ENCODE measurements at places on chromosomes 12 and 14.

DNA sequence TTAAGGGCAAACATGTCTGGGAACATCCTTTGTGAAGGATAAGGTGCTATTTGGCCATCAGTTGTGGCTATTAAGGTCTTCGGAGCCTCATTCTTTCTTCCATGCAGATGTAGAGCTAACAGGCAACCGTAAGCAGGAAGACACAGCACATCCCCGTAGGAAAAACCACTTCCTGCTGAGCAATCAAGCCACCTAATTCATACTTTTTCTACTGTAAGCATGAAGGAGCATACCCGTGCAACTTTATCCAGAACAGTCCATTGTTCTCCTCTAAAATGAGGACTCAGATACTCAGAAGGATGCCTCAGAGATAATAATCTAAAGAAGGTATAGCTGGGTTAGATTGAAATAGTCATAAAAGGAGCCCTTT lies 232.0 kb downstream of the PPM1H start:
- no peaks in the 10 kb centered on the region for H3K36me3 ChIP-seq
- H3K4me1 ChIP-seq: peaks cover 24% of the 10 kb centered on the region
- peak overlapping the region; percentile 80 for H3K27ac ChIP-seq
- H3K27me3 ChIP-seq: no peaks in the 10 kb centered on the region

DNA sequence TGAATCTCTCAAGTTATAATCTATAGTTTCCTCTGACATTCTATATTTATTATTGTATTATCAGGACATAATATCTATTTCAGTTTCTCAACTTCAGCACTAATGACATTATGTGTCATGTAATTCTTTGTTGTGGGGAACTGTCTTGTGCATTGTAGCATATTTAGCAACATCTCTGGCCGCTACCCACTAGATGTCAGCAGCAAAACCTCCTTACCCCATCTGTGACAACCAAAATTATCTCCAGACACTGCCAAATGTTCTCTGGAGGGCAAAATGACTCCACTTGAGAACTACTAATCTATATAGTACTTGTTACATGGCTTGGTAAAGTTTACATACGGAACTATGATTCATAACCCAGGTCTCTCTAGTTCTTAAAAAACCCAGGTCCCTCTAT lies 110.2 kb downstream of the RASSF9 start:
- no peak for DNase-seq
- H3K4me3 ChIP-seq: no peak overlapping the region
- H3K4me1 ChIP-seq: no peaks in the 10 kb centered on the region
- H3K27ac ChIP-seq: no peak overlapping the region

- no peaks in the 10 kb centered on the region for H3K4me1 ChIP-seq
- no peaks in the 10 kb centered on the region for H3K36me3 ChIP-seq
- H3K27me3 ChIP-seq: no peaks in the 10 kb centered on the region
- no peak overlapping the region for H3K27ac ChIP-seq
Observed at GRCh38 chr14:77184396-77185092, 2.9 kb downstream of the TMEM63C start.

DNA sequence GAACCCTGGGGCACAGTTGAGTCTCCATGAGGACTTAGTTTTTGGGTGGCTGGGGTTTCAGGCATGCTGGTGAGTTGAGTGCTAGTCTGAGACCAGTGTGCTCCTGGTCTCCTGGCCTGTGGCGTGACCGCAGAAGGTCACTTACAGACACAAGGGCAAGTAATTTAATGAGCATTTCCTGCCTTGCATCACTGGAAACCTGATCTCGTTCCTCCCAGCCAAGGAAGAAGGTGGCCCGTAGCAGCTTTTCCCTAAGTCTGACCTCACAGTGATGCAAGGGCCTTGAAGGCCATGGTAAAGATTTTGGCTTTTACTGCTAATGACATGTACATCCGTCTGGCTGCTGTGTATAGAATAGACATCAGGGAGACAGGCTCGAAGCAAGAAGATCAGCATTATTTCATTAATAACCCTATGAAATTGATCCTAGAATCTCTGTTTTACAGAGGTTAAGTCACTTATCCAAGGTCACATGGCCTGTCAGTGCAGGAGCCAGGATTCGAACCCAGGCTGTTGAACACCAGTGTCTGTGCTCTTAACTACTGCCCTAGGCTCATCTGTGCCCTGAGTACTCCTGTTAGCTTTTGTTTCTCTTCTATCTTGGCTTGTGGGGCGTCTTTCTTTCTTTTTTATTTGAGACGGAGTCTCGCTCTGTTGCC lies 4.6 kb downstream of the TMEM120B start:
- H3K4me1 ChIP-seq: peaks cover 10% of the 10 kb centered on the region
- H3K4me3 ChIP-seq: no peak overlapping the region
- H3K36me3 ChIP-seq: no peaks in the 10 kb centered on the region
- no peaks in the 10 kb centered on the region for H3K27me3 ChIP-seq
- no peak overlapping the region for H3K27ac ChIP-seq

- H3K36me3 ChIP-seq: no peaks in the 10 kb centered on the region
- no peaks in the 10 kb centered on the region for H3K4me1 ChIP-seq
- DNase-seq: no peak
- no peaks in the 10 kb centered on the region for H3K27me3 ChIP-seq
- no peak overlapping the region for H3K27ac ChIP-seq
- no peak overlapping the region for H3K4me3 ChIP-seq
Observed at GRCh38 chr14:85288041-85288440, 241.9 kb upstream of the FLRT2 start.

GRCh38 chr12:48032597-48032996 lies 28.3 kb upstream of the COL2A1 start:
- H3K27me3 ChIP-seq: no peaks in the 10 kb centered on the region
- H3K27ac ChIP-seq: no peak overlapping the region
- no peaks in the 10 kb centered on the region for H3K4me1 ChIP-seq

DNA sequence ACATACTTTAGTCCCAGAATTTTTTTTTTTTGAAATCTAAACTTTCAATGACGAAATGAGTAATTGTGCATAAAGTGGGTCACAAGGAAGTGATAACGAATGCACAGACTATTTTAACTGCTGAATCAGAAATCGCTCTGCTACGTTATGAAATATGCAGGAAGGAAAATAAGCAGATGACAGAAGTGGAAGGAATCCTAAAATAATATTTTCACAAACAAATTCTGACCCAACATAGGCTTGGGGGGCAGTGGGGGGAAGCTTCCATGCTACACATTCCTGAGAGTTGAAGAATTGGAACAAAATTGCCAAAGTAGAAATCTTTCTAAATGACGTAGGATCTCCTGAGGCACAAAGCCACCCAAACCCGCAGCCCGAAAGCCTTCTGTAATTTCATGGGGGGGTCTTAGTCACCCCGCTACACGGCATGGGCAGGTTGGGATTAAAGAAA lies 89.6 kb downstream of the ARF6 start:
- no peaks in the 10 kb centered on the region for H3K27me3 ChIP-seq
- H3K4me3 ChIP-seq: peak overlapping the region; percentile 18
- H3K36me3 ChIP-seq: no peaks in the 10 kb centered on the region

GRCh38 chr12:73308747-73309146 lies 1036.6 kb downstream of the TRHDE start:
- no peak overlapping the region for H3K4me3 ChIP-seq
- no peak overlapping the region for H3K27ac ChIP-seq
- no peaks in the 10 kb centered on the region for H3K27me3 ChIP-seq
- H3K36me3 ChIP-seq: no peaks in the 10 kb centered on the region
